ENCODE measurements at places on chromosomes 11 and 22. TPM values are rescaled to one million over a fixed set of nuclear protein-coding genes. Genes with fewer than 3 reads are reported as not detected.

The YAP1 gene
- total RNA-seq: 155 TPM

The APOBEC3H gene
- total RNA-seq: not detected

The ADM2 gene
- total RNA-seq: 12.8 TPM

The DPAGT1 gene
- total RNA-seq: 36.4 TPM

The RASGRP2 gene
- 34.4 TPM for total RNA-seq

The CAPN5 gene
- 23.2 TPM for total RNA-seq

The EFCAB6 gene
- total RNA-seq: 1.8 TPM

The KRTAP5-10 gene
- not detected for total RNA-seq

The OR5B21 gene
- total RNA-seq: not detected

The RAG2 gene
- not detected for total RNA-seq

The ADAMTS8 gene
- 16.2 TPM for total RNA-seq

The TEAD1 gene
- 103 TPM for total RNA-seq

The FJX1 gene
- total RNA-seq: 18.4 TPM

The SUSD2 gene
- total RNA-seq: 2.1 TPM

The APOA5 gene
- total RNA-seq: 0.35 TPM

The CSNK2A3 gene
- total RNA-seq: 4.8 TPM

The INS gene
- not detected for total RNA-seq

The SMIM35 gene
- total RNA-seq: not detected

The SLC25A45 gene
- total RNA-seq: 0.10 TPM

The OR52N4 gene
- total RNA-seq: not detected

The E2F8 gene
- total RNA-seq: 10.6 TPM

The APOC3 gene
- not detected for total RNA-seq

The TSGA10IP gene
- total RNA-seq: 2.0 TPM

The MUC6 gene
- total RNA-seq: not detected

The ZP1 gene
- not detected for total RNA-seq

The CALCA gene
- 1.9 TPM for total RNA-seq

The TNNT3 gene
- total RNA-seq: not detected

The FGF3 gene
- total RNA-seq: not detected

The KCNA4 gene
- not detected for total RNA-seq

The KRTAP5-11 gene
- total RNA-seq: not detected

The SOX6 gene
- total RNA-seq: 0.70 TPM

The TPST2 gene
- total RNA-seq: 106 TPM

The NPAT gene
- total RNA-seq: 25.1 TPM

The SHANK3 gene
- 5.1 TPM for total RNA-seq

The NECTIN1 gene
- 48.4 TPM for total RNA-seq

The CDPF1 gene
- 14.5 TPM for total RNA-seq

The ALG9 gene
- total RNA-seq: 20.2 TPM

The SLC22A8 gene
- total RNA-seq: not detected

The DNAJB7 gene
- total RNA-seq: not detected

The SCUBE1 gene
- total RNA-seq: 3.2 TPM

The MIOX gene
- 0.16 TPM for total RNA-seq

The PHF5A gene
- 115 TPM for total RNA-seq

The TUBA8 gene
- not detected for total RNA-seq

The SLC43A1 gene
- total RNA-seq: 49.7 TPM

The OR8G1 gene
- total RNA-seq: not detected

The SCN2B gene
- 0.03 TPM for total RNA-seq

The HBE1 gene
- not detected for total RNA-seq

The KDM4E gene
- total RNA-seq: not detected

The SNX32 gene
- 0.49 TPM for total RNA-seq

The TTC36 gene
- total RNA-seq: 1.0 TPM

The TRPM5 gene
- not detected for total RNA-seq

The OR8A1 gene
- total RNA-seq: not detected

The RIMBP3B gene
- total RNA-seq: 0.04 TPM

The PLEKHB1 gene
- 10.3 TPM for total RNA-seq

The HEPHL1 gene
- 0.07 TPM for total RNA-seq

The ACCS gene
- total RNA-seq: 12.0 TPM

The CLCF1 gene
- not detected for total RNA-seq

The KRTAP5-7 gene
- total RNA-seq: not detected

The MS4A7 gene
- total RNA-seq: not detected

Measured in GM23338 (cell line).